ENCODE measurements at places on chromosomes 13 and 19.

DNA sequence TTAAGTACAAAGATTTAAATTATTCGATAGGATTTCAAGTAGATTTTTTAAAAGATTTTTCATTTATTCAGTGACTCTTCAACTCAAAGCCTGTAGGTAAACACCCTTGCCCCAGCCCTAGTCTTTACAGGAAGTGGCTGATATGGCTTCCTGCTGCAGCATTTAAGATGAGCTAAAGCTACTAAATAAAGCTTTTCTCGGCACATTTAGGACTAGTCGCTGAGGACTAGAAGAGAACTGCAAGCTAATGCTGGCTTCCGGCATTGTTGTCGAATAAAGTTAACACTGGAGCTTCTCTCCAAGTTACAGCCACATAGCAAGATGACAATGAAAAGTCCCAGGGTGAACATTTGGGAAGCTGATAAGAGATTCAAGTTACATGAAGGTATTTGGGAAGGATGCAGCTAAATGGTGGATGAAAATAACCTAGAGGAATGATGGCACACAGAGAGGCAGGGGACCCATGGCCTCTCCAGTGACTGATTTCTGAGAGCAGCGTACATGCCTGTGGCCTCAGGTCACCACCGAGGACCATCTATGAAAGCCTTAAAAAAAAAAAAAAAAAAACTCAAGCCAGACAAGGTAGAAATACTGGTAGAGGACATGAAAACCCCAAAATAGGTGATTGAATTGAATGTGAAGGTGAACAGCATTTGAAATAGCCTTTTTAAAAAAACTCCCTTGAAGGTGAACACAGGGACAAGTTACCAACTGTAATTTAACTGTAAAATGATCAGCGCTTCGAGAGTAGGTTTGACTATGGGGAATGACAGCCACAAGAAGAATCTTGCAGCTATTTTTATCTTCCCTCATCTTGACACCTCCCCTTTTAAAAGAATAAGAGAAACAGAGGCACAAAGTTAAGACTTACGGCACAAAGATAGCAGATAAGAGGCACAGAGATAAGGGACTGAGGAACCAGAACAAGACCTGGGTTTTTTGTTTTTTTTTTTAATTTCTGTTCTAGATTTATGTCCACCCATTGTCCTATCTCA, 155.4 kb downstream of the DCT start:
- no peak for DNase-seq

DNA sequence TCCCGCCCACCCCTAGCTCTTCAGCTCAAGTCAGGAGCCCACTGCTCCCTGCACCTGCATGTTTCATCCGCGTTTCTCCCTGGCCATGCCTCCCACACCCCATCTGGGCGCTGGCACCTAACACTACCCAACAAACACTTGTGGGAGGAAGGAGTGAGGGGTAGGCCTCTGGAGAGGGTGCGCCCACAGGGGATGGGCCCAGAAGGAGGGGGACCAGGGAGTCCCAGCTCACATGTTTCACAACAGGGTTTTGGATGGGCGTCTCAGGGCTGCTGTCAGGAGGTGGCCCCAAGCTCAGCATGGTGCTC, 12.1 kb upstream of the TMEM86B start:
- DNase-seq, result no peak

GRCh38 chr19:29893606-29894284, 48.3 kb upstream of the URI1 start:
- DNase-seq, result no peak

DNA sequence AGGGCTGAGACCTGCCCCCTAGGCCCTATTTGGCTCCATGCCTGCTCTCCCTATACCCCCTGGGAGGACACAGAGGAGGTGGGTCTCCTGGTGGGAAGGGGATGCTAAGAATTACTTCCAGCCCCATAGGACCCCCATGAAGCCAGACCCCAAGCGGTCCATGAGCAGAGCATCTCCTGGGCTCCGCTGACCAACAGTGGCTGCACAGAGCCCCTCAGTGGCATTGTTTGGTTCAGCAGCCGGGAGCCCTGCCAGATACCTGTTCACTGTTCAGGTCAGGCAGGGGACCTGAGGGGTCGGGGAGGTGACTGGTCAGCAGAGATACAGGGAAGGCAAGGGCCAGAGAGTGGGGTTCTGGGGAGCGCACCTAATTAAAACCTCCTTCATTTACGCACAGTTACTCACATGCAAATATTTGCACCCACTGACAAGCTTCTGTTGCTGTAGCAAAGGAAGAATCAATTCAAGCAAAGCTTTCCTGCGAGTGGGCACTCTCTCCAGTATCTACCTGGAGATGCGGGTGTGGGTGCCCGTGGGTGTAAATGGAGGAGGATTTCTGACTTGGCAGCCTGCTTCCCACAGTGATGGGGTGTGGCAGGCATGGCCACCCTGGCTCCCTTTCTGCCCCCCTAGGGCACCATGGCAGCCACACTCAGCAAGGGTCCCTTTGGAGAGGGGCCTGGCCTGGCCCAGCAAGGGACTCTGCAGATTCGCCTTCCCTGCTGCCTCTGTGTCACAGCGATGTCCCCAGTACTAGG, 83.5 kb downstream of the CHST8 start:
- DNase-seq, result no peak

GRCh38 chr13:45055902-45056648, 64.2 kb upstream of the GTF2F2 start:
- DNase-seq, result no peak

GRCh38 chr13:44263751-44264620, 109.6 kb upstream of the SERP2 start:
- DNase-seq, result no peak

DNA sequence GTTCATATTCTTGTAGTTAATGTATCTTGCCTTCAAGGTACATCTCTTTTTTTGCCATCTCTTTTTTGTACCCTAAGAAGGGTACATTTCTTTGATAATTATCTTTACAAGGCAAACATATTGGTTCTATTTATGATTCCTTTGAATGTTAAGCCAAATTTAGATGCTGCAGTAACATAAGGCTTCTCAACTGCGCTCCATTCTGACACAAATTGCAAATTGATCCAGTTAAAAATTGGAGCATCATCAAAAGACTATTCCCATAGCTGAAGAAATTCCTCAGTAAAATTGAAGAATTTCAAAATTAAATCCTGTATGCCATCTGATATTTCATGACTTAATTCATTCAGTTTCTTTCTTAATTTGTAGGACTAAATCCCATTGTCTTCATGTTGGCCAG, 2.7 kb upstream of the ZNF780A start:
- DNase-seq, result no peak

- no peak for DNase-seq
Measured at GRCh38 chr19:33186431-33187182, 7.5 kb upstream of the LRP3 start.

DNA sequence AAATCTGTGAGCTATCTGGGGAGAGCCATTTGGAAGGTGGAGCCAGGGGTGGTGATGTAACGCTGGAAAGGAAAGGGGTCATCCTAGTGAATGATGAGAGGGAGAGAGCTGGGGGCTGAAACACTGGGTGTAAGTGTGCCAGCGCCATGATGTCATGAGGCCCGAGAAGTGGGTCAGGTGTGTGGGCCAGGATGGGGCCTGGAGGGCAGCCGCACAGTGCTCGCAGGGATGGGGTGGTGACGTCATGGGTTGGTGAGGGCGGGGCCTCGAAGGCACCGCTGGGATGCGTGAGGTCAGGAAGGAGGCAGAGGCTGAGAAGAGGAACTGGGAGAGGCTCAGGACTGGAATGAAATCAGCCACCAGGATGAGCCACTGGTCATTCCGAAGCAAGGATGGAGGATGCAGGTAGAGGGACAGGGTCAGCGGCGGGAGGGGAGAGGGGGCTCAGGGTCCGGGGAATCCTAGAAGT, 4.4 kb downstream of the CCDC61 start:
- DNase-seq, result no peak

DNA sequence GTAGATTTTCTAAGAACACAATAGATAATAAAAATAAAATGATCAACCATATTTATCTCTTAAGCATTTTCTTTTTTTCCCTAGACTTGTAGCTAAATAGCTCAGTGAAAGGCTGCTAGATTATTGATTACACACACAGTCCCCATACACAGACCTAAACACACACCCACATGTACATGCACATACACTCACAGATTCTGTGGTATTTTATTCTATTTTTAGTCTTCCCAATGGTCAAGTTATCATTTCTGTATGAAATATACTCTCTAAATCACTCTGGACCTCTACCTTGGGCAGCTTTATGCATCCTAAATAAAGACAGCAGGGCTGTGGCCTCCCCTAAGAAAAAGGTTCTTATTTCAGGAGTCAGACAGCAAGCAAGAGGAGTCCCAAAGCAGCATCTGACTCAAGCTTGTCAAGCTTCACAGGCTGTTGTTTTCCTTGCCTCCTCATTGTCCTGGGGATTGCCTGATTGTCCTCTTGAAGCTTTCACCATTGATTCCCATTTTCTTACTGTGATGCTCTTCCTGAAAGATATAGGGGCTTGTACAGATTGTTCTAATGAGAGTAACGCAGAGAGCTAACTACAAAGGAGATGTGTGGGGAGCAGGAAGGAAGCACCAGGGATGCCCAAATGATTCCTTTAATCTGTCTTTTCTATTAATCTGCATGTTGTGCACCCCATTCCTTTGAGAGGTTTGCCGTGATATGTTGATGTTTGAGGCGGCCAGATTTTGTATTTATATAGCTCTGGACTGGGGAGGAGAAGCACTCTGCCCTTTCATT, 986.5 kb downstream of the PCDH17 start:
- no peak for DNase-seq

- DNase-seq, result no peak
Measured at GRCh38 chr19:52679598-52679997, 41.4 kb upstream of the ZNF83 start.

DNA sequence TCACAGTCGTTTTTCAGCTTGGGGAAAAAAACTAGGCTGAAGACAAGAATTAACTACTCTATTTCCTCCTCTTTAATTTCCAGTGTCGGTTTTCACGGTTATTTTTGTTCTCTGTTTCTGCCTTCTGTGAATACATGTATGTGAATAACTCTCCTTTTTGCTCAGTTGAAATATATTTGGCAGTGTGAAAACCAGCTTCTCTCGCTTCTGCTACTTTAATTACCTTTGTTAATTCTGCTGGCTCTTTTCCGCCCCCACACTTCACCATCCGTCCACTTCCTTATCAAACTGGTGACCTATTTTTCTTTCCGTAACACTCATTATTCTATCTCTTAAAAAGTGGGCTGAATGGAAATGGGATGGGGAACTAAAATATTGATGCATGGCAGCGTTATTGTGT, 126.4 kb downstream of the POU4F1 start:
- DNase-seq, result no peak

DNA sequence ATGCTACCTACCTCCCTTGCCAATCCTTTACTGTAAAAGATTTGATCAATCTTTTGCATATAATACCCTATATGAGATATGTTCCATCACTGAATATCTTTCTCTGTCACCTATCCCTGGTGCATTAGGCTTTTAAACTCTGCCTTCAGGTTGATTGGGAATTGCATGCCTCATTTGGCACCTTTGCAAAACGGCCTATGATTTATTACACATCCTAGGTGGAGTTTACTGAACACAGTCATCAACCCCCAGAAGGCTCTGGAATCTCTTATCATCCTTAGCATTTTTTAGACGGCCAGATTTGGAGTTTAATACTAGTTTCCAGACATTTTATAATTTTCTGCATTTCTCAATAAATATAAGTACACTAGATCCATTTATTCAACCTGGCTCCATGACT, 448.4 kb upstream of the SLC10A2 start:
- no peak for DNase-seq

DNA sequence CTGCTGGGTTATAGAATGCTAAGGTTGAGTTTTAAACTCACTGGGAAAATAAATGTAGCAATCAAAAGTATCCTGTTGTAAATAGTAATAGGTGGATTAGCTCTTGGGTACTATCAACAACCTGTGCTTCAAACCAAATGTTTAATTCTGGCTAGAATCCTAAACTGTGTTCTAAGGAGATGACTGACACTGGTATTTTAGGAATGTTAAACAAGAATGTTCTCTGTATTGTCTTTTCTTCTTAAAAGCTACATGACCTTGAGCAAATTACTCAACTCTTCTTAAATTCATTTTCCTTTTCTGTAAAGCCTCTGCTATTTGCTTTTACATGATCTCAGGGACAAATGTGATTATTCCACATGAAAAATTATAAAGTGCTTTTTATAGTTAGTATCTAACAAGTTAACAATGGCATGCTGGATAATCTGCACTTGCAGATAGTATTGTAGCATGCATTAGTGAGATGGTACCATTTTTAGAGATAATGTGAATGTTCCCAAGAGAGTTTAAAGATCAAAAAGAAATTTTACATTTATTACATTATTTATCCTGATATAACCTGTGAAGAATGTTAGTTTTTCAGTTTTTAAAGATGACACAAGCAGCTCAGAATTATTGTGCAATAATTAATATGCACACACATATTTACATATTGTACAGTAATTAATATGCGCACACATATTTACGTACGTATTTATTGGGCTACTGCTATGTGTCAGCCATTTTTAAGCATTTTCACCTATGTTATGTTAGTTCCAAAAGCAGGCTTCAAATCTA, 13.6 kb upstream of the EPSTI1 start:
- DNase-seq, result no peak

DNA sequence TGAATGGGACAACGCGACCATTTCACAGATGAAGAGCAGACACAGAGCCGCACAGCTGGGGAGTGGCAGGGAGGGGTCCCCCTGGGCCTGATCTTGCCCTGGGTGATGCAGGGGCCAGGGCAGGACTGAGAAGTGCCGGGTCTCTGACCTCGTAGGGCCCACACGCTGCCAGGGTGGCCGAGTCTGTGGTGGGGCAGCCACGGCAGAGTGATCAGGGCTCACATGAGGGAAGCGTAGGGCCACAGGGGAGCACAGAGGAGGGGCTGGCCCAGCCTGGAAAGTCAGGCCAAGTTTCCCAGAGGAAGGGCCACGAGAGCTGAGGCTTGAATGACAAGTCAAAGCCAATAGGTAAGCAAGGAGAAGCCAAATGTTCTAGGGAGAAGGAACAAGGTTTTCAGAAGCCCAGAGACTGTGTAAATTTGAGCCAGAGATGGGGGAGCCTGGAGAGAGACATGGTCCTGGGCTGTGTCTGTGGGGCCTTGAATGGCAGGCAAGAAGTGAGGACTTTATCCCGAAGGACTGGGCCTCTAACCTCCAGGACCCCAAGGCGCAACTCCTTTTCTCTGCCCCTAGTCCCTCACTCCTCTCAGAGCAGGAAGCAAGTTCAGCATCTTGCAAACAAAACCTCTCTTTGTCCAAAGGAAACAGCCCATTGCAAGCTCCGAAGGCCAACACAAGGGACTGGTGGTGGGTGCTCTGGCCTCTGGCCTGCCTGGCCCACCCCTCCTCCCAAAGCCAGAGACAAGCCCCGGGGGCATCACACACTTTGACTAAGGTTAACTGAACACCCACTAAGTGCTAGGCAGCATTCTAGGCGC, 31.7 kb upstream of the FXYD3 start:
- DNase-seq, result no peak

GRCh38 chr13:72781451-72782439, at the start of the genes DIS3 and PIBF1:
Gene DIS3 (minus strand): TSS chr13:72781900. CDS start chr13:72781832, 68 bp downstream.
Gene PIBF1 (plus strand): TSS chr13:72782133. CDS start chr13:72783470, 1,337 bp downstream.
- peak; percentile 89 for DNase-seq

Data from stimulated activated CD4-positive, alpha-beta T cell treated with anti-CD3 and anti-CD28 coated beads, TNF-alpha, amount 100 ng/mL, for 4 hours (primary cell).